Stimulated activated CD8-positive, alpha-beta memory T cell treated with anti-CD3 and anti-CD28 coated beads, Interleukin-4, amount 100 ng/mL, for 1 hour (primary cell): ENCODE measurements at places on chromosomes 3 and 15.
A peak's percentile ranks its signal among the peaks of the same experiment; 100 is the strongest.

GRCh38 chr3:36991923-36992805 is 767 bp downstream of the EPM2AIP1 start:
- no peak for DNase-seq

DNA sequence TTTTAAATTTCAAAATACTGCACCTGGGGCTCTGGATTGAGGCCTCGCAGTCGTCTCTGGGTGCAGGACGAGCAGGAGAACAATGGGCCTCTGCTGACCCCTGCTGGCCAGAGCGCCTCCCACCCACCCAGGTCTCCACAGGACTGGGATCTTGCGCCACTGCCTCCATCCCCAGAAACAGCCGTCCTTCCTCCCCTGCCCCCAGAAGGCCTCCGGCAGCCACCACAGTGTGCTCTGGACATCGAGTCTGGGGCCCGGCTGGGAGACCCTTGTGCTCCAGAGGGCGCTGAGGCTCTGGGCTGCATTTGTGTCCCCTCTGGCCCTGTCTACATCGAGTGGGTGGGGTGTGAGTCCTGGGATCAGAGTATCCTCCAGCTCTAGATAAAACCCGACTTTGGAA is 6.7 kb upstream of the ACSBG1 start:
- DNase-seq = peak; percentile 48

- DNase-seq = no peak
Observed at GRCh38 chr3:44060164-44060563, 181.5 kb upstream of the TOPAZ1 start.

- no peak for DNase-seq
Observed at GRCh38 chr3:6062261-6063187, 798.4 kb upstream of the GRM7 start.

GRCh38 chr3:142915636-142916035 is 26.8 kb upstream of the PCOLCE2 start:
- no peak for DNase-seq

DNA sequence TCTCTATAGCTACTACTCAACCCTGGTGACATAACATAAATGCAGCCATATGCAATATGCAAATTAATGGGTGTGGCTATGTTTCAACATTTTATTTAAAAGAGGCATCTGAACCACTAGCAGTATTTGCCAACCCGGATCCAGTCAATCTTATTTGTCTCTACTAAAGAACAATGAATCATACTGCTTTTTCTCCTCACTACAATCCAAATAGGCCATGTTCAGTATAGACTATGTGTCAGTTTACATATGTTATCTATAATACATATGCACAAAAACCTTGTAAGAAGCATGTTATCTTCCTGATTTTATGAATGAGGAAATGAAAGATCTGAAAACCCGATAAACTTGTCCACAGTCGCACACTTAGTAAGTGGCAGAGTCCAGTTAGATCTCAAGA is 125.7 kb downstream of the STAG1 start:
- no peak for DNase-seq
